ENCODE measurements at places on chromosomes 7 and 10. TPM values are rescaled to one million over a fixed set of nuclear protein-coding genes. Genes with fewer than 3 reads are reported as not detected.

Gene C7orf33
- not detected for total RNA-seq

Gene CASTOR2
- 18.7 TPM for total RNA-seq

Gene CALML3
- total RNA-seq: not detected

Gene SAP25
- total RNA-seq: not detected

Gene SH2D4B
- total RNA-seq: not detected
